MCF 10A (cell line): ENCODE measurements at places on chromosomes 5 and 9. TPM values are rescaled to one million over a fixed set of nuclear protein-coding genes. Genes with fewer than 3 reads are reported as not detected.

CA9 gene
- total RNA-seq: not detected in 2 replicates

DNA sequence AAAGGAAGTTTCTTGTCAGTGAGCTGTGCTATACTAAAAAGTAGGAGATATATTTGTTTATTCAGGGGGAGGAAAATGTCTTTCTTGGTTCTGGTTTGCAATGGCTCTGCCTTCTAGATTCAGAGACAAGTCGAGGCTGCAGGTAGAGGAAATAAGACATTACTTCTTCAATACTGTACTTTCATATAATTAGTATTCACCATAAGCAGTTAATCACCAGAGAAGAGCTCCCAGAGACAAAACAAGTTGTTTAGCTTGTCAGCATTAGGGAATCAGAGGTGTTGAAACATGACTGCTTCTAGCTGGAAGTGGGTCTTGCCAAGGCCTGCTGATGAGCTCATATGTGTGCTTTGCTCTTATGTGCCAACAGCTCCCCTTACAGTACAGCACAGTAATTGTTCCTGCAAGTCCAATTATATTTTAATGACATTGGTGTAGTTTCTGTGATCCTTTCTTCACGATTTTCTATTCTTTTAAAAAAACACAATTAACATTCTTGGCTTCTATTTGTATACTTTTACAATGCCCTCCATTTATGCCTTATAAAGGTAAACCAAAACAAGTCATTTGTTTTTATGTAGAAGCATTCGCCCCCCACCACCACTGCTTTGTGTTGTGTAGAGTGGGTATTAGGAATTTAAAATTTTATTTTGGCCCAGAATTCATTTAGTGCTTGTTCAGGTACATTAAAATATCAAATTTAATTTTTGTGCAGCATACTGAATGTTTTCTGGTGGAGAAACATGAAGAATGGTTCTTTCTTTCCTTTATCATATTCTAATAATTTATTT lies 112.2 kb downstream of the RPS23 start:
- no peaks in the 10 kb centered on the region for H3K27me3 ChIP-seq
- peaks cover 7% of the 10 kb centered on the region for H3K36me3 ChIP-seq
- H3K27ac ChIP-seq: peak overlapping the region; percentile 88
- peaks cover 41% of the 10 kb centered on the region for H3K4me1 ChIP-seq

DNA sequence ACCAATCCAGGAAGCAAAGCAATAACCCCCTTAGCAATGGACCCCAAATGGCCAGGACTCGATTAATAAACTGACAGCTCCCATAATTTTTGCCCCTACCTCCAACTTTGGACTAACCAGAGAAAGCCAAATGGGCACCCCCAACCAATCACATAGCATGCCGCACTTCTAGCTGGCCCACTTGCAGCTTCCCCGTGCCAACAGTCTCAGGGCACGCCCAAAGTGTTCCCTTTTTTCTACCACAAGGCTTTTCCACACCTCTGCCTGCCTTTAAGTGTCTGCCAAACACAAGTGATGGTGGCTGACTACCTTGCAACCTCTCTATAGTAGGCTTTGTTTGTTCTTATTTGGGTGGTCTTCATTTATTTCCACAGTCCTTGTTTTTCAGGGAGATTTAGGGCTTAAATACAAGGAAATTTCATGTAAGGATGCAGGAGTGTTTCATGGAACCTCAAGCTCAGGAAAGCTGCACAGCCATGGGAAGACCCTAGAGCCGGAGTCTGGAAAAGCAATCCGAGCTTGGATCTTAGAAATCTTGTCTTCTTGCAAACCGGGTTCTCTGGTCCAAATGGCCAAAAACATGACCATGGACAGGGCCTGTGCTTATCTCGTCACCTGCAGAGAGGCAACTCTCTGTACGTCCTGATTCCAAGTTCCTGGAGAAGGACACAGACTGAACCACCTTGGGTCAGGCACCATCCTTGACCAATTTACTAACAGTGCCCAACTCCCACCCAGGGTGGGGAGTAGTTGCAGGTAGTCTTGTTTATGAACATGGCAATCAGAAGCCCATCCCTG lies 89.2 kb downstream of the THBS4 start:
- peaks cover 9% of the 10 kb centered on the region for H3K4me1 ChIP-seq
- no peak overlapping the region for H3K4me3 ChIP-seq

PCDHGA2 gene
- 0.32 and 0.33 TPM in 2 replicates for total RNA-seq

PFDN1 gene
- total RNA-seq: 94.7 and 102 TPM in 2 replicates

DNA sequence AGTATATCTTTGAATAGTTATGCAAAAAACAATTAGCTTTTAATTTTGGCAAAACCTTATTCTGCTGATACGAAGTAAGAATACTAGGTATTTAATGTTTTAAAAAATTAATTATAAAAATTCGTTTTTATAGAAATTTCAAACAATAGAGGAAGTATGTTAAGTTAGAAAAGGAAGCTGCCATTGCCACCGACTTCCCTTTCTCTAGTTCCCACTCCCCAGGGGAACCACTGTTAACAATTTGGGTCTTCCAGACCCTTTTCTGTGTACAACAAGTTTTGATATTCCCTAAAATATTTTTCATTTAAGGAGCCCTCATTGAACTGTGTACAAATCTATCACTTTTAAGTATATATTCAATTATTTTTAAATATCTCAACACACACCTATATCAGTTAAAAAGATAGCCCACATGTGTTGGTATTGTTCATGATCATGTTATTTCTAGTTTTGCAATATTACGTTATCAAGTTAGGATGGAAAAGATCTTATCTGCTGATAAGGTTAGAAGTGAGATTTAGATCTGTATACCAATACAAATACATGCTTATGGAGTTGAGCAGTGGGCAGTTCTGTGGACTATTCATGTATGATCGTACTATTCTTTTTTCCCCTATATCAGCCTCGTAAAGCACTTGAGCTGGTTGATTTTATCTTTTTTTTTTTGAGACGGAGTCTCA lies 25.9 kb downstream of the NDFIP1 start:
- DNase-seq: no peak
- no peak overlapping the region for H3K4me3 ChIP-seq
- H3K27me3 ChIP-seq: no peaks in the 10 kb centered on the region
- no peak overlapping the region for H3K27ac ChIP-seq

GRCh38 chr9:128361296-128361985 lies 9.7 kb upstream of the URM1 start:
- no peak overlapping the region for H3K27ac ChIP-seq
- H3K36me3 ChIP-seq: peaks cover 11% of the 10 kb centered on the region
- DNase-seq: no peak
- peak overlapping the region; percentile 82 for H3K4me3 ChIP-seq
- H3K27me3 ChIP-seq: no peaks in the 10 kb centered on the region

VAV2 gene
- 29.9 and 31.0 TPM in 2 replicates for total RNA-seq

GRCh38 chr5:96969366-96969765 lies 33.5 kb downstream of the LNPEP start:
- DNase-seq: no peak
- no peaks in the 10 kb centered on the region for H3K27me3 ChIP-seq
- peaks cover 19% of the 10 kb centered on the region for H3K4me1 ChIP-seq
- H3K27ac ChIP-seq: no peak overlapping the region
- no peak overlapping the region for H3K4me3 ChIP-seq
